ENCODE measurements at places on chromosomes 12 and 14.

GRCh38 chr12:107580750-107581618 is 104.6 kb upstream of the PWP1 start:
- DNase-seq: no peak

DNA sequence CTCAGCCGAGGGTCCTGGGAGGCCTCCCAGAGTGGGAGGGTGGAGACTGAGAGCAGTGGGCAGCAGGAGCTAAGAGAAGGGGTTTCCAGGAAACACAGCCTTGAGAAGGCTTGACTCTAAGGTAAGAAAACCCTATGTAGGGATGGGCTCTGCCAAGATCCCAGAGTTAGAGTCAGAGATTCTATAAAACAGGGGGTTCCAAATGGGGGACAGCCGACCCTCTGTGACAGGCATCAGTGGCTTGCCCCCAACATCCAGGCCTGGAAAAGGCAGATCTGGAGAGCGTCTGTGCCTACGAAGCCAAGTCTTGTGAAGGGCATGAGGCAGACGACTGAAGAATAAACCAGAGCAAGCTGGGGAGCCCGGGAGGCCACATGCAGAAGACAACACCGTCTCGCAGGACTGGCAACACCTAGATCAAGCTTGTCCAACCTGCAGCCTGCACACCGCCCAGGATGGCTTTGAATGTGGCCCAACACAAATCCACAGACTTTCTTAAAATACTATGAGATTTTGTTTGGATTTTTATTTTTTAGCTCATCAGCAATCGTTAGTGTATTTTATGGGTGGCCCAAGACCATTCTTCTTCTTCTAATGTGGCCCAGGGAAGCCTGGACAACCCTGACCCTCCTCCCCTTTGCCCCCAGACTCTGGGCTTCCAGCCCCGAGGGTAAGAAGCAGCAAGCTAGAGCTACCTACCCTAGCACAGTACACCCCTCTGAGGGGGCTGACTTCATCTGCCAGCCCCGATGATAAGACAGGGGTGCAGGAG is 42.1 kb downstream of the PRMT8 start:
- DNase-seq: no peak

DNA sequence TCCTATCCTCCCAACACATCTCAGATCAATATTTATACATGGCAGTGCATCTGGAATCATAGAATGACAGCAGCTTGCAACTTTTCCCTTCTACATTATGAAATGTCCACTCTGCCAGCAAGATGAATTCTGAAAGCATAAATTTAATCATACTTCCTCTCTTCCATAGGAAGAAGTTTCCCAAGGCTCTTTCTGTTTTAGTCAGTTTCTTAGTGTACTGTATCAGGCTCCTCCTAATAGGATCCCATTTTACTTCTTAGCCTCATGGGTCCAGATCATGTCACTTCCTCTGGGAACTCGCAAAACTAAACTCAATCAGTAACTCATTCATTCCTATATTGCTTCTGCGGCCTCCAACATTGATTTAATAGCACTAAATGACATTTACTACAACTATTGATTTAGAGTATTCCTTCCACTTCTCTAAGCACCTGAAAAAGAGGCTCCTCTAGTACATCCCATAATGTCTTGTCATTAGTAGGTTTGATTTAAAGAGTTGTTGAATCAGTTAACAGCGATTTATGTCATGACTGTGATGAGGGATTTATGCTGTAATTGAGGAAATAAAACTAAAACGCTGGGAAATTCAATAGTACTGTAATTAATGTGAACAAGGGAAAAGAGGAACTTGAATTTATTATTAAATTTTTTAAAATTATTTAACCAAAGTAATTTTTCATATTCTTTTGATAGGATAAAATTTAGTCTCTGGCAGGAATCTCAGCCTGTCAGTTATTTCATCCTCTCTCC is 4.0 kb downstream of the CLEC1A start:
- DNase-seq: no peak

DNA sequence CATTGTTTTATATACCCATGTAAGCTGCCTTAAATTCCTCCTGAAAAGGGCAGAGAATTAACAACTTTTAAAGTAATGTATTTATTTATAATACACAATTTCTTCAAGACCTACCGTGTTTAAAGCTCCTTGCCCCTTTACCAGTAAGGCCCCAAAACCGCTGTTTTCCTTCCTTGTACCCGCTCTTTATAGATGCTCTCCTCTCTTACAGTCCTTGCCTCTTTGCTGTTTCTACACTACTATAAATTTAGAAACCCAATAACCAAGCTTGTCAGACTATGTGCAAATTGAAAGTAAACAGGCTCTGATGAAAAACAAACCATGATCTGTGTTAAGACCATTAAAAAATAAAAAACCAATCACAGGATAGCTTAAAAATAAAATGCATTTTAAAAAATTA is 3.9 kb downstream of the MPHOSPH9 start:
- no peak for DNase-seq

GRCh38 chr14:60327447-60328331 is 78.7 kb downstream of the PPM1A start:
- DNase-seq: peak; percentile 76

- DNase-seq: no peak
These were observed 74.2 kb upstream of the NCOR2 start for GRCh38 chr12:124641591-124641990.

DNA sequence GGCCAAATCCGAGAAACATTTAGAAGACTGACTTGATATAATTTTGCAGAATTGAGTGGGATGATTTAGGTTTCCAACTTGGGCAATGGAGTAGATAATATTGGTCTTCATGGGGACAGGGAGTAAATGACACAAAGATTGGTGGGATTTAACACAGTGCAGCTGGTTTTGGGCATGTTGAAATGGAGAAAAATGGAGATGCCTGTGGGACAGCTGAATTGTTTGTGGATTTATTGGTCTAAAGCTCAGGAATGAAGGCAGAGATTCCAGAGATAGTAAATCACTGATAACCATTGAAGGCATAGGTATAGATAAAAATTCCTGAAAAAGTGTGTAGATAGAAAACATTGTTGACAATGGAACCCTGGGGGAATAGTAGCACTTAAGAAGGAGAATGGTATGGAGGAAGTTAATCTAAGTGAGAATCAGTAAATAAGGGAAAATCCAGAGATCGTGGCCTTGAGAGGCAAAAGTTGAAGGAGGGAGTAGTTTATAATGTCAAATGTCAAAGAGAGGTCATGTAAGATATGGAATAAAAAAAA is 120.9 kb upstream of the ATP2B1 start:
- no peak for DNase-seq
